ENCODE measurements at places on chromosomes 6 and 20.

DNA sequence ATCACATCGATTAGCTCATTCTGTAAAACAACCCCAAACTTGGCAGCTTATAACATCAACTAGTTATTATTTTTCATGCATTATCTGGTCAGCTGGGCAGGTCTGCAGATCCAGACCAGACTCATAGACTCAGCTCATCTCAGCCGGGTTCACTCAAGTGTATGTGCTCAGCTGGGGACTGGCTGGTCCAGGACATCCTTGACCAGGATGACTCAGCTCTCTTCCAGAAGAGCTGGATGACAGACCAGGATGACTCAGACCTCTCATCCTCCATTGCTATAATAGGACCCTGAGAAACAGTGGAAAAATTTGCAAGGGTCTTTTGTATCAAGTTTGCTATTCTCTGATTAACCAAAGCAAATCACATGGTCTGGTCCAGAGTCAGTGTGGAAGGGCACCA lies 312.5 kb upstream of the PLCB4 start:
- no peak for DNase-seq

DNA sequence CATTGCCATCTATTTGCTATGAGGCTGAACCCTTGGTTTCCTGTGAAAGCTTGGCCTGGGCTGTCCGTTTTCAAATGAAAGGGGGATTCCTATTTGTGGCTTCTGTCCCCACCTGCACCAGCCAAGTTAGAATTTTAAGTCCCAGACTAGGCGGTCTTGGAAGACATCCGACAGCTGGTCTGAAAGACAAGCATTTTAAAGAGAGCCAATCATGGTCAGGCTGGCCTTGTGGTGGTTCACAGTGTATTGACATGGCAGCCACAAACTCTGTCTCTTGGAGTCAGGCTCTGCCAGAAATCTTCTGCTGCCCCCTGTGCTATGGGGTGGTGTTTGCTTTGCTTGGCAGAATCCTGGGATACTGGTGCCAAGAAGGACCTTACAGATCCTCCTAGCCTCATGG lies 319.2 kb upstream of the MOCS1 start:
- DNase-seq: no peak

DNA sequence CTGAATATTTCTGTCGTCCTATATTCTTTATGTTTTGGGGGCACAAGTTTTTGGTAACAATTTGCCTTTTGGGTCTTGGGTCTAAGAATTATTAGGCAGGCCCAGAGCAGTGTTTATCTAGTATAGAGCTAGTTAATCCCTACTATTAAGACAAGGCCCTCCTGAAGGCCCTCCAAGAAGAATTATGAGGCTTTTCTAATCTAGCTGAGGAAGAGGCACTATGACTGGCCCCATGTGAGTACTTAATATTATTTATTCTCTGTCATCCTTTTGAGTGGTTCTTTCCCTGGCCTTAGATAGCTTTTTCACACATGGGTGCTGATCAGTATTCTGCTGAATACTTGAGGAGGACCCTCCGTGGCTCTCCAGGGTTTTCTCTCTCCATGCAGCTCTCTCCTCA lies 25.1 kb downstream of the CHMP4B start:
- no peak for DNase-seq

DNA sequence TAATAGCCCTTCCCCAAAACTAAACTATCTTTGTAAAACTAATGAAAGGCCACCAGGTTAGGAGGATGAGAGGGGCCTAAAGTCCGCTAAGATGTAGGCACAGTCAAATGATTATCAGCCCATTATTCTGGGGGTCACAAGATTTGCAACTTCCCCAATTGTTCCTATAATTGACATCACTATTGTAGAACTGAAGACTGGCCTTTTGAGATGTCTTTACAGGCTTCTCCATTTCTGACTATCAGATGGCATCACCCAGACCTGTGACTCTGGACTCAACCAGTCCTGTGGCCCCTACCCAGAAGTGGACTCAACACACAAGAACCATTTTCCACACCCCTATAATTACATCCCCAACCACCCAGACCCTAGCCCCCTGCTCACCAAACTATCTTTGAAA lies 61.5 kb upstream of the MAP7 start:
- DNase-seq: no peak
